ENCODE measurements at places on chromosomes 7 and 10. TPM values are rescaled to one million over a fixed set of nuclear protein-coding genes. Genes with fewer than 3 reads are reported as not detected.

NUTM2A gene
- total RNA-seq = 1.9 TPM

TUBAL3 gene
- total RNA-seq = 0.49 TPM

HMX3 gene
- 1.1 TPM for total RNA-seq

JAZF1 gene
- total RNA-seq = 29.4 TPM

BCL7B gene
- total RNA-seq = 15.7 TPM

CYP51A1 gene
- 110 TPM for total RNA-seq

NEUROD6 gene
- 0.93 TPM for total RNA-seq

TSPAN12 gene
- total RNA-seq = 23.3 TPM

RPEL1 gene
- total RNA-seq = not detected

CALHM1 gene
- not detected for total RNA-seq

ITGB8 gene
- total RNA-seq = 148 TPM

BLNK gene
- 3.8 TPM for total RNA-seq

TEX36 gene
- total RNA-seq = not detected

NRAP gene
- 13.0 TPM for total RNA-seq

FAM221A gene
- 21.3 TPM for total RNA-seq

ANXA8L1 gene
- 4.9 TPM for total RNA-seq

FAM131B gene
- 13.0 TPM for total RNA-seq

ZNF853 gene
- total RNA-seq = 20.7 TPM

SKIDA1 gene
- 11.4 TPM for total RNA-seq

NEUROG3 gene
- not detected for total RNA-seq

PPRC1 gene
- total RNA-seq = 18.4 TPM

UBE2D1 gene
- total RNA-seq = 39.6 TPM

CLEC5A gene
- 0.49 TPM for total RNA-seq

AKR1D1 gene
- not detected for total RNA-seq

GRID2IP gene
- not detected for total RNA-seq

CACUL1 gene
- total RNA-seq = 48.2 TPM
